ENCODE measurements at places on chromosomes 5 and 9.

DNA sequence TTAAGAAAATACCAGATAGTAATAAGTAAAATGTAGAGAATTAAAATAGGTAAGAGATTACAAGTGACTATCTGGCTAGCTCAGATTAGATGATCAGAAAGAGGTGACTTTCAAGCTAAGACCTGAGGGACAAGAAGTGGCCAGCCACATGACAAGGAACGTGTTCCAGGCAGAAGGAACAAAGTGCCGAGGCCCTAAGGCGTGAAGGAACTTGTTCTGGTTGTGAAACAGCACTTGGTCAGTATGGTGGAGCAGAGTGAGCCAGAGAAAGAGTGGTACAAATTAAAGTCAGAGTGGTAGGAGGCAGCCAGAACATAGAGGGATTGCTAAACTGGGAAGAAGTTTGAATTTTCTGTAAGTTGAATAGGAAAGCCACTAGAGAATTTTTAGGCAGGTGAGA lies 73.6 kb downstream of the ADRB2 start:
- DNase-seq: no peak

GRCh38 chr9:22416692-22417060 lies 29.9 kb upstream of the DMRTA1 start:
- DNase-seq: no peak

GRCh38 chr5:143220748-143221251 lies 182.7 kb downstream of the NR3C1 start:
- no peak for DNase-seq

DNA sequence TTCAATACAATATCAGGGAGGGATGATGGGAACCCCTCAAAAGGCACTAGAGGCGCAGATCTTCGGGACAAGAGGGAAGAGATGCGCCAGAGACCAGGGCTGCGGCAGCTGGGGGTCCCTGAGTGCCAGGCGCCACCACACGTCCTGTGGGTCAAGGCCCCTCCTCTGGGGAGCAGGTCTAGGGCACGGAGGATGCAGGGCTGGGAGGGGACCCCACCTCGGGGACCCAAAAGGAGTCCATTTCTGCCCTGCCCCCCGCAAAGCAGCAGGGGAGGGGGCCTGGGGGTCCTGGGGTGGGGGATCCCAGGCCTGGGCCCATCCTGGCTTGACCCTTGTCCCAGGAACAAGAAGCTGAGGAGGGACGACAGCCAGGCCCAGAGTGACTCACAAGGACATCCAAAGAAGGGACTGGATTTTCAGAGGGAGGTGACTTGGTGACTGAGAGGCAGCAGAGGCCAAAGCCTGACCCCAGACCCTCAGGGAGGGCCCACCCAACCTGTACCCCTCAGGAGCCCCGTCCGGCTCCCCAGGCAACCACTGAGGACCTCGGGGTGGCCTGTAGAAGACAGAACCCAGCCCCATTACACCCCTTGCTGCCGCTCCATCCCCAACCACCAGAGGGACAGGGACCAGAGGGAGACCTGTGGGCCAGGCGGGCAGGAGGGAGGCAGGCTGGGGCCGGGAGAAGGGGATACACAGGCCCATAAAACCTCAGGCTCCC lies 54.2 kb downstream of the LRSAM1 start:
- no peak for DNase-seq

GRCh38 chr5:178554311-178554710 lies 35.9 kb downstream of the COL23A1 start:
- DNase-seq: no peak

DNA sequence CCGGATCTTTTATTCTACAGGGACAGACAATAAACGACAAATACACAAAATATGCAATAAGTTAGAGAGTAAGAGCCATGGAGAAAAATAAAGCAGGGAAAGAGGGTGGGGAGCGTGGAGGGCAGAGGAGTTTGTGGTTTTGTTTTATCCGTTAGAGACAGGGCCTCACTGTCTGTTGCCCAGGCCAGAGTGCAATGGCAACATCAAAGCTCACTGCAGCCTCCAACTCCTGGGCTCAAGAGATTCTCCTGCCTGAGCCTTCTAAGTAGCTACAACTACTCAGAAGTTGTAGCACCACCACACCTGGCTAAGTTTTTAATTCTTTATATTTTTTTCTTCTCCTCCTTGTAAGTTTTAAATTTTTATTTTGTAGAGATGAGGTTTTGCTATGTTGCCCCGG lies 54.5 kb upstream of the CTNNA1 start:
- no peak for DNase-seq

DNA sequence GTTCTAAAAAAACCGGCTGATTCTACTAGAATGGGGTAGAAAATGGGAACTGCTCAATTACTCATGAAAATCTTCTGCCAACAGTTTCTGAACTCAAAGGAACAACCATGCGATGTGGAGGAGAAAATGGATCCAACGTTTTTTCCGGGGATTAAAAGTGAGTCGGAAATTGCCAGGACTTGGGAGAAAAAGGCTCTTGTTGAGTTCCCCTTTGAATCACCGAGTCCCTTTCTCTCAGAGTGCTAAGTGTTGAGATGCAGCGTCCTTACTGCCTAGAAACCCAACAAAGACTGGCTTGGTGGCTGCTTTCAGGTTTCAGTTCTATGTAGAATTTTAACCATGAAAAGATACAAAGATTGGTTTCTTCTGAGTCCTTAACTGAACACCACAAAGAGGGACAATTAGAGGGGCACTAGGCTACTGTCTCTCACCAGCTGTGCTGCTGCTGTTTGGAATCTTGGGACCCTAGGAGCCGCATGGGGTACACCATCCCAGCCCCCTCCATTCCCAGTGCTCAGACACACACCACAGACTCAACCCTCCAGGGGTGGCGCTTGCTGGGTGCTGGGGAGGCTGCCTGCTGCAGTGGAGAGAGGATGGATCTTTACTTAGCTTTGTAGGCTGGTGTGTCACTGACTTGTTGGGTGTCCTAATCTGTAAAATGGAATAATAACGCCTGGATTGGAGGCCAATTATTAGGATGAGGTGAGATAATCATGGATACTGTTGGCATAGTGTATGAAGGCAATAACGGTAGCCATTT lies 21.5 kb upstream of the NEUROG1 start:
- DNase-seq: no peak

DNA sequence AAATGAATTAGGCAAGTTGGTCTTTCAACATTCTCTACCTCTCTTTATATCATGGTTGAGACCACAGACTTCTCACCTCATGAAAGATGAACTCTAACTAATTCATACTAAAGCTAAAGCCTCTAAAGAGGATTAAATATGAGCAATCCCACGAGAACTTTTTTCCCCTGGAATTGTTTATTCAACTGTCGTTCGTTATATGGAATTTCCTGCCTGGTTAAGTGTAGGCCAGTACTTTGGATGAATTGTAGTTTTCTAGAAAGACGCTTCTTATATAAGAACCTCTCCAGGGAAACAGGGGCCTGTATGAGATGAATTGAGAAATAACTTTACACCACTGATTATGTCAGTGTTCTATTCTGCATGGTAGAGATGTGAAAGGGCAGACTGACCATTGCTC lies 42.9 kb downstream of the PDCD1LG2 start:
- DNase-seq: no peak

GRCh38 chr5:164860896-164861295 lies 1355.5 kb downstream of the MAT2B start:
- no peak for DNase-seq

DNA sequence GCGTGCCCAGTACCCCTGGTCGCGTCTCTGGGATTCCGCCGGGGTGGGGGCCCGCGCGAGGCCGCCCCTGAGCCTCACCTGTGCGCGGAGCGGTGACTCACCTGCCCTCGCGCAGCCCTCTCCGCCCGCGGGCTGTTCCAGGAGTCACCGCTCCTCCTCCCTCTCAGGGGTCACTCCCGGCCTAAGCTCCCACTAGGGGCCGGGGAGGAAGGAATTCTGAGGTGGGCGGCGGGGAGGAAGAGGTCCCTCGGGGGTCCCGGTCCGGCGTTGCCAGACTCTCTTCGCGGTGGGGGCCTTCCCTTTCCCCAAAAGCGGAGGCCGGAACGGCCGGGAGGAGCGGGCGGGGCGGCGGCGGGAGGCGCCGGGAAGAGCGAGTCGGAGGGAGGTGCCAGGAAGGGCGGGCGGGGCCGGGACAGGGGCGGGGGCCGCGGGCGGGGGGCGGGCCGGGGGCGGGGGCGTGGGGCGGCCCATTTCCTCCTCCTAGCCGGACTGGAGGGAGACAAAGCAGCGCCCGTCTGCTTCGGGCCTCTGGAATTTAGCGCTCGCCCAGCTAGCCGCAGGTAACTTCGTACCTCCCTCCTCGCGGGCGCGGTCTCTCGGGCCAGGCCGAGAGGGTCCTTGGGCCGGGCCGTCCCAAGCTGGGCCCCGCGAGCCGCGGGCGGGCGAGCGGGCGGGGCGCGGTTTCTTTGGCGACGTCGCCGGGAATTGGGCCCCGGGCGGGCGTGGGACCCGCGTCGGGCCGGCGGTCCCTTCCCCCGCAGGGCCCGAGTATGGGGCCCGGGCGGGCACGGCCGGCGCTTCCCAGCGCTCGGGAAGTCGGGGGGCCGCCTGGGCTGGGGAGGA lies at the start of gene CTNNA1:
Gene CTNNA1, plus strand, starts transcription at position 475 of the 843 bp plus-strand sequence. CDS start 28,500 bp downstream, outside the sequence.
- DNase-seq: no peak

GRCh38 chr5:129395247-129395646 lies 64.9 kb upstream of the ADAMTS19 start:
- DNase-seq: no peak

GRCh38 chr9:92492781-92493401 lies 10.6 kb upstream of the ASPN start:
- no peak for DNase-seq

DNA sequence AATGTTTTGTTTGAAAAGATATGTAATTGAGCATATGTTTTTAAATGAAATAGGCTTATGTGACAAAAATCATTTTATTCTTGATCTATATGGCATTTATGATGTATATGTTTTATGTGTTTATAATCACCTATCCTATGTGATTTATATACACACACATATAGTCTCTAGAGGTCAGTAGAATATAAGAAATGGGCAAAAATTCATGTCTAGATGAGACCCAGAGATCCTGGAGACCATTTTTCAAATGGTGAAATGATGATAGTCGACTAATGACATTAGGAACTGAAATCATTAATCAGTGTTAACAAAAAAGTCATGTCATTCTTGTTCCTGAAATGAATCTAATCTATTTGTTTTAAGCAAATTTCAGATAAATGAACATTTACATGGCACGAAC lies 709.2 kb upstream of the WWC1 start:
- DNase-seq: no peak

DNA sequence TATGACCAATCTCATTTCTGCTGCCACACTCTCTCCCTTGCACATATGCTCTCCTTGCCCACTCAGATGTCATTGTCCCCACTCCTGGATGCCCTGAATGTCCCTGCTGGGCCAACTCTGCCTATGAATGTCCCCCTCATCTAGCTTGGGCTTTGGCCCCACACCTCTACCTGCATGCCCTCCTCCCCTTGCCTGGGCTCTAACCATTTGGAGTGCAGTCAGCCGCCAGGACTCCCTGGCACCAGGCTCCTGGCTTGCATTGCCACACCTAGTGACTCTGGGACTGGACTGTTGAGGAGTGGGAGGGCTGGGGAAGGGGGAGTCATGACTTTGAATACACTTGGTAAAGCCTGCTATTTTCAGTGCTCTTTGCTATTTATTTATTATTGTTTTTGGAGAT lies 41.6 kb upstream of the POMT1 start:
- no peak for DNase-seq

DNA sequence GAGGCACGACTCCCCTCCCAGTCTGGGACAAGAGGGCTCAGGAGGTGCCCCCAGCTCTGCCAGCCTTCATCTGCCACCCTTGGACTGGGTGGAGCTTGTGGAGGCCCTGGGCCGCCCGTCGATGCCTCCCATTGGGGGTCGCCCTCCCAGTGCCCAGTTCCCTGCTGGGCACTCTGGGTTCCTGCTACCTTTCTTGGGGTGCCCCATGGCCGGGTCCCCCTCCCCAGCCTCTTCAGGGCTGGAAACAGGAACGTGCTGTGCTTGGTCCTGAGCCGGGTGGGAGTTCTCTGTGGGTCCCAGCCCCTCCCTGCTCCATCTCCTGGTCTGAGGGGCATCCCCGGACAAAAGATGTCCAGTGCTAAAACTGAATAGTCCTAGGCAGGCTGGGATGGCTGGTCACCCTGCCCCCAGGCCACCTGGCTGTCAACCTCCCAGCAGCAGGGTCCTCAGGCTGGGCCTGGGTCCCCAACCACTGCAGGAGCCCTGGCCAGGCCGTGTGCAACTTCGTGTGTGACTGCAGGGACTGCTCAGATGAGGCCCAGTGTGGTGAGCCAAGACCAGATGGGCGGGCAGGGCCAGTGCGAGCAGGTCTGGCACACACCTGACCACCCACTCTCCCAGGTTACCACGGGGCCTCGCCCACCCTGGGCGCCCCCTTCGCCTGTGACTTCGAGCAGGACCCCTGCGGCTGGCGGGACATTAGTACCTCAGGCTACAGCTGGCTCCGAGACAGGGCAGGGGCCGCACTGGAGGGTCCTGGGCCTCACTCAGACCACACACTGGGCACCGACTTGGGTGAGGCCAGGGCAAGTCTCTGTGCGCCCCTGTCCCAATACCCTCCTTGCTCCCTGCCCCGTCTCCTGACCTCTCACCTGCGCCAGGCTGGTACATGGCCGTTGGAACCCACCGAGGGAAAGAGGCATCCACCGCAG lies 784 bp downstream of the MAMDC4 start:
- no peak for DNase-seq

DNA sequence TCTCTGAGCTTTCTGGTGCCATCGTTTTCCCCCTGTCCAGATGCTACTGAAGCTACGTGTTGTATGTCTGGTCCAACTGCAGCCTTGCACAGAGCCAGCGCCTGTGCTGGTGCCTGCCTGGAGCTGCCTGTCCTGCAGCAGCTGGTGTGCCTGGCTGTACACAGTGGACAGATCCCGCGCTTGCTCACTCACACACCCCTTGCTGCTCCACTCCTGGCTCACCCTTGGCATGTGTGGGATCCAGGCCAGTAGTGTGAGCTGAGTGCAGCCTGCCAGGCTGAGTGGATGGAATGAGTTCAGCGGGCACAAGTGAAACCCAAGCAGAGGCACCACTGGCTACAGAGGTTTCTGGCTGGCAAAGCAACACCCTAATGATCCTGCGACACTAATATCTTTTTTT lies 40.4 kb downstream of the FER start:
- no peak for DNase-seq

DNA sequence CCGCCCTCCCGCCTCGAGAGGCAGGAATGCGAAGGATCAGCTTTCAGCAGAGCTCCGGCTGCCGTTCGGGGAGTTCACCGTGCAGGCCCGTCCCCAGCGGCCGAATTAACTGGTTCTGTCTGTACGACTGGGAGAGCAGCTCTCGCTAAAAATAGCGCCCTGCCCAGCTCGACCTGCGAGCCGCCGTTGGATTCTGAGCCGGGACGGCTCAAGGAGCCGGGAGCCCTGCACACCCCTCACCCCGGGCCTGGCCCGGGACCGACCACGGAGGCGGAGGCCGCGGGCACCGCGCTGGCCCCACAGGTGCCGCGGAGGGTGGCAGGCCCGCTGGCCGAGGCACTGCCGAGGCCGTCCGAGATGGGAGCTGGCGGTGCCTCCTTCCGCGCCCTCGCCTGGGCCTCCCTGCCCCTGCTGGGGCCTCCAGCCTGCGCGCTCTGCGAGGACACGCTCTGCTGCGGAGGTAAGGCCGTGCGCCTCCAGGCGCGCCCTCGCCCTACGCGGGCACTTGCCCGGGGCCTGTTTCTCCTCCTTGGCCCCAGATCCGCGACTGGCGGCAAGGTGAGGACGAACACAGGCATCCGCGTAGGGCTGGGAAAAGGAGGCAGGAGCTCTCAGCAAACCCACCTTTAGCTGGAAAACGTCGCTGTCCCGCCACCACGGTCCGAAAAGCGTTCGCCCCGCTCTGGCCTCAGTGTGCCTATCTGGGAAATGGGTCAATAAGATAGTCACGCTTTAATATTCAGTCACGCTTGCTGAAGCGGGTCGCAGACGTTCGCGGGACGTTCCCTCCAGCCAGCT lies 53.1 kb upstream of the DAB2IP start:
- DNase-seq: no peak

- DNase-seq: no peak
Observed at GRCh38 chr5:83548581-83548980, 77.0 kb downstream of the VCAN start.

- DNase-seq: no peak
Observed at GRCh38 chr5:124124711-124125229, 612.8 kb downstream of the CSNK1G3 start.
